MM.1S (cell line): ENCODE measurements at places on chromosomes 5 and 9.
A peak's percentile ranks its signal among the peaks of the same experiment; 100 is the strongest.

DNA sequence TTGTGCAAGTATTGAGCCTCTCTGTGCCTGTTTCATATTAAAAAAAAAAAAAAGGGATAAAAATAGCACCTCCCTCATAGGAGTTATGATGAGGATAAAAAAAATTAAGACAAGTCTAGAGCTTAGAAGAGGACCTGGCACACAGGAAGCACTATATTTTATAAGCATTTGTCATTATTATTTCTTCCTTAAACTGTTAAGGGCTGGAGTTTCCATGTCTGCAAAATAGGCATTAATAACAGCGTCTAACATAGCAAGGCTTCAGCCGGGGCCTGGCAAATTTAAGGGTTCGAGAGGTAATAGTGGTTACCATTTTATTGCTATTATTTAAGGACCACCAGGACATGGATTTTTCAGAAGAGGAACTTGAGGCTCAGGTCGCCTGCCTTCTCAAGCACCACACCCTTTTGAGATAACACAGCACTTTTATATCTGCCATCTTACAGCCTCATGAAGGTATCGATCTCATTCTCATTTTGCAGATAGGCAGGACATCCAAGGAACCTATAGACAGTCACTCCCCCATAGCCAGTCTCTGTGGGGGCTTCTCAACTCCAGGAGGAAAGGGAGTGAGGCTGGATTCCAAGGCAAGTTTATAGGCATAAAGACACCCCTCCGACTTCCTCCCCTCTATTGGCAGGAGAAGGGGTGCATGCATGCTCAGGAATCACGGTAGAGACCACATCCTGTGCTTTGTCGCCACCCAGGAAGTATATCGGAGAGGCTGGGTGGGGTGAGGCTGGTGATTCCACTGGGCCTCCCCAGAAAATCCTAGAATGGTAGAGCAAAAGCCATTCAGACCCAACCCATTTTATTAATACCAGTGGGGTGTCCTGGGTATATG, 2.4 kb downstream of the ANXA6 start:
- DNase-seq: no peak
- H3K27ac ChIP-seq: peak overlapping the region; percentile 79
- H3K4me3 ChIP-seq: peak overlapping the region; percentile 97

DNA sequence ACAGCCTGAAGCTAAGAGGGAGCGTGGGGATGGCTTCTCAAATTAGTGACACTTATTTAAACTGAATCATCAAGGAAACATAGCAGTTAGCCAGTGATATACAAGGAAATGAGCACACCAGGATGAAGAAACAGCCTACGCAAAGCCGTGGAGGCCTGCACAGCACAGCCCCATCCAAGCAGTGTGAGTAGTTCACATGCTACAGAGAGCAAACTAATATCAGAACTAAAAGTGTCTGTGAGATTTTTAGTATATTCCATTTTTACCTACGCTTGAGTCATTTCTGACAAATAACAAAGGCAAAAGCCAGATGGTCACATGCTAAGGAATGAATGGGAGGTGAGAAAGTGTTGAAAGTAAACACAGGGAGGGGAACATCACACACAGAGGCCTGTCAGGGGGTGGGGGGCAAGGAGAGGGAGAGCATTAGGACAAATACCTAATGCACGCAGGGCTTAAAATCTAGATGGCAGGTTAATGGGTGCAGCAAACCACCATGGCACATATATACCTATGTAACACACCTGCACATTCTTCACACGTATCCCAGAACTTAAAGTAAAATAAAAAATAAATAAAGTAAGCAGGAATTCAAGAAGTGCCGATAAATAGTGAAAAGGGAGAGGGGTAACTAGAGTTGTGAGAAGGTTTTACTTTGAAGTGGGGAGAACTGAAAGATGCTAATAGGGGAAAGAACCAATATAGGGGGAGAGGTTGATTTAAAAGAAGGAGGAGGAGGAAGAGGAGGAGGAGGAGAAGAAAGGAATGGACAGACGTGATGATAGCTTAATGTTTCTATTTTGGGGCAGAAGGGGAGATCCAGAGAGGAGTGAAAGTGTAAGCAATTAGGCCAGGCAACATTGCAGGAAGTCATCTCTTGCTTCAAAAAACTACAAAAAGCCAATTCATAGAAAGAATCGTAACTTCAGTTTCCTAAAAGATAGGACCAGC, 100.9 kb upstream of the PTGER4 start:
- H3K4me3 ChIP-seq: no peak overlapping the region
- H3K27ac ChIP-seq: no peak overlapping the region
- DNase-seq: peak; percentile 15
- no peaks in the 10 kb centered on the region for H3K27me3 ChIP-seq
- no peaks in the 10 kb centered on the region for H3K36me3 ChIP-seq

DNA sequence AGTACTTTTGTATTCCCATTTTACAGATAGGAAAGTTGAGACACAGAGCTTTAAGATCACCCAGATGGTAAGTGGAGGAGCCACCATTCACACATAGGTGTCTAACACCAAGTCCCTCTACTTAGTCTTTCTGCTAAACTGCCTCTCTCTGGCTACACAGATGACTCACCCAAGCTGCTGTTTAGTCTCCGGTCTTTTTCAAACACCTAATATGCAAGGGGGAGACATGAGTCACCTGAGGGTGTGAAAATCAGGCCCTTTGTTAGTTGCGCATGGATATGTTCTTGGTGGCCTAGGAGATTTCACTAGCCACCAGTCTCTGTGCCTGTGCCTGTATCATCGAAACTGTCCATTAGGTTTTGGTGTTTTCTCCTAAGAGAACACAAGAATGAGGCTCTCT, 117.8 kb downstream of the MAST4 start:
- H3K4me1 ChIP-seq: peaks cover under 1% of the 10 kb centered on the region; the same call in 1 of the 2 replicates
- DNase-seq: no peak
- H3K27me3 ChIP-seq: no peaks in the 10 kb centered on the region
- no peaks in the 10 kb centered on the region for H3K36me3 ChIP-seq

DNA sequence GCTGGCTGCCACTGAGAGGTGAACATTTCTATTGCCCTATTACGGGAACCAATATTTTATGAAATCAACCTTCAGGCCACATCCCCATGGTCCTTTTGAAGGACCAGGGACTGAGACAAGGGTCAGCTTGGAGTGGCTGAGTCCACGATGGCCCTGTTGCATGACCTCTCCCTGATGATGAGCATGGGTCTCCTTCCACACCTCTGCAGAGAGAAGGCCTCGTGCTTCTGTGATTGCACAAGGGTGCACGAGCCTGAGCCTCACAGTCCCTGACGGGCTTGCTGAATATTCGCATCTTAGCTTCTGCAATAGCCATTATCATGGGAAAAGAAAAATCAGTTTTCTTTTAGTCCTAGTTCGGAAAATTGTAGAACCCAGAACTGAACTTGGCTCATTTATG, 255.0 kb upstream of the IRX2 start:
- no peaks in the 10 kb centered on the region for H3K36me3 ChIP-seq
- no peak overlapping the region for H3K4me3 ChIP-seq
- no peaks in the 10 kb centered on the region for H3K27me3 ChIP-seq
- DNase-seq: no peak

DNA sequence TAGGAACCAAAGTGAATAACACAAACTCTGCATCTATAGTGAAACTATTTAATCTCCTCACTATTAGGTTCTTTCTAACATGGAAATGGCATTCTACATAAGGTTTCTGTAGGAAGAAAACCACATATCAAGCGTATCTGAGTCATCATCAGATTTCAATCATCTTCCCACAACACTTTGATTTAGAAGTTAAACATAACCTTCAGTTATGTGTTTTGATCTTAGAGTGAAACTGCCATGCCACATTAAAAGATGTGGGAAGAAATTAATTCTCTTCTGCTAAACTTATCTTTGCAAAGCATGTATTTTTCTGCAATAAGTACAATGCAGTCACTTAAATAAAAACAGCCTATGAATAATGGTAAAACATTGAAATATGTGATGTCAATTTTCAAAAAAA, 55.0 kb downstream of the MEF2C start:
- peaks cover 34% of the 10 kb centered on the region for H3K4me1 ChIP-seq
- peak; percentile 38 for DNase-seq
- peak overlapping the region; percentile 97 for H3K27ac ChIP-seq
- no peaks in the 10 kb centered on the region for H3K36me3 ChIP-seq
- no peaks in the 10 kb centered on the region for H3K27me3 ChIP-seq
- H3K4me3 ChIP-seq: peak overlapping the region; percentile 52

GRCh38 chr9:114432323-114433067, 44.7 kb upstream of the AKNA start:
- no peaks in the 10 kb centered on the region for H3K36me3 ChIP-seq
- no peak overlapping the region for H3K4me3 ChIP-seq
- H3K27ac ChIP-seq: no peak overlapping the region

DNA sequence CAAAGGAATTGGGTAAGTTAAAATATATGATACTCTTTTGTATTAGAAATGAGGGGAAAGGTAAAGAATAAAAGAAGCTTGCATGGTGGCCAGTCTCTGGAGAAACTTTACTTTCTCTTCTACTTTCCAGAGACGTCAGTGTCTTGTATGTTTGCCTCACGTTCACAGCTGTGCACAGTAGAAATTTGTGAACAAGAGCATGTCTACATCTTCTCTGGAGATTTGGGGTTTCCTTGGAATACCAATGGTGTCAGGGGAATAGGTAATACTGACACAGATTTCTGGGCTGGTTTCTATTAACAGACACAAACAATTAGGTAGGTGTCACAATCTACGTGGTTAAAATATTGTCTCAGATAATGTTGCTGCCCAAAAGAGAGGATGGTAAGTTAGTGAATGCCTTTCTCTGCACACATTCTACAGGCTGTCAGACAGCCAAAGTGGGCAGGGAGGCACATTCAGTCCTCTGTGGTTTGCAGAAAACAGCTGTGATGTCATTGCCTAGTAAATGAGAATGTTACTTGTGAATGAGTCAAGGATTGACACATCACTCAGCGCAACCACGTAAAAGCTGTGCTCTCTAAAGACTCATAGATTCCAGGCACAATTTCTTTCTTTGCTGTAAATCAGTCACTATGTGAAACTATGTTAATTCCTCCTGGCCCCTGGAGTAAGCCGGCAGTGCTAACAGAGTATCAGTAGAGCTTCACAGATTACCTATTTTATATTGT, 397.1 kb downstream of the MAN2A1 start:
- no peaks in the 10 kb centered on the region for H3K36me3 ChIP-seq
- H3K4me3 ChIP-seq: no peak overlapping the region
- DNase-seq: no peak
- H3K27ac ChIP-seq: no peak overlapping the region
- H3K27me3 ChIP-seq: no peaks in the 10 kb centered on the region; the same call in 1 of the 2 replicates
- H3K4me1 ChIP-seq: peaks cover 10% of the 10 kb centered on the region; the same call in 1 of the 2 replicates

GRCh38 chr9:70315389-70315788, 56.6 kb downstream of the SMC5 start:
- DNase-seq: no peak
- H3K4me3 ChIP-seq: no peak overlapping the region
- H3K4me1 ChIP-seq: no peaks in the 10 kb centered on the region
- H3K27me3 ChIP-seq: no peaks in the 10 kb centered on the region
- no peak overlapping the region for H3K27ac ChIP-seq

- no peak for DNase-seq
- H3K27ac ChIP-seq: no peak overlapping the region
- H3K4me3 ChIP-seq: no peak overlapping the region
Observed at GRCh38 chr9:93536167-93536566, 40.2 kb upstream of the PHF2 start.

- H3K36me3 ChIP-seq: no peaks in the 10 kb centered on the region
- H3K27me3 ChIP-seq: no peaks in the 10 kb centered on the region
- H3K4me1 ChIP-seq: no peaks in the 10 kb centered on the region
Observed at GRCh38 chr5:32193591-32193990, 19.5 kb upstream of the GOLPH3 start.

DNA sequence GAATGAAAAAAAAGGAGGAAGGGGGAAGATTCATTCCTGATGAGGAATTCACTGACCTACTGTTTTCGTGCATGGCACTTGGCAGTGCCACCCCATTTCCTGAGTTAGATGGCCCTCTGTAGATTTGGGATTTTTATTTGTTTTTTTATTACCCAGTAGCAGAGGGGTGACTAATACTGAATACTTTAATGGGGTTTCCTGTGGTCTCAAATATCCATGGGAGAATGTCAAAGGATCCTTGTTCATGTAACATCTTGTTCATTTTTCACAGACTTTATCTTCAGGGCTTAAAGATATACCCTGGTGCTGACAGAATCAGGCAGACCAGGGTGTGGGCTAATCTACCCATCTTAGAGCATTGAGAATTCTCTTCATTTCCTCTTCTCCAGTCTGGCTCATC, 93.0 kb downstream of the MAMDC2 start:
- no peak for DNase-seq
- no peak overlapping the region for H3K27ac ChIP-seq
- H3K36me3 ChIP-seq: no peaks in the 10 kb centered on the region
- H3K4me1 ChIP-seq: no peaks in the 10 kb centered on the region
- no peaks in the 10 kb centered on the region for H3K27me3 ChIP-seq

DNA sequence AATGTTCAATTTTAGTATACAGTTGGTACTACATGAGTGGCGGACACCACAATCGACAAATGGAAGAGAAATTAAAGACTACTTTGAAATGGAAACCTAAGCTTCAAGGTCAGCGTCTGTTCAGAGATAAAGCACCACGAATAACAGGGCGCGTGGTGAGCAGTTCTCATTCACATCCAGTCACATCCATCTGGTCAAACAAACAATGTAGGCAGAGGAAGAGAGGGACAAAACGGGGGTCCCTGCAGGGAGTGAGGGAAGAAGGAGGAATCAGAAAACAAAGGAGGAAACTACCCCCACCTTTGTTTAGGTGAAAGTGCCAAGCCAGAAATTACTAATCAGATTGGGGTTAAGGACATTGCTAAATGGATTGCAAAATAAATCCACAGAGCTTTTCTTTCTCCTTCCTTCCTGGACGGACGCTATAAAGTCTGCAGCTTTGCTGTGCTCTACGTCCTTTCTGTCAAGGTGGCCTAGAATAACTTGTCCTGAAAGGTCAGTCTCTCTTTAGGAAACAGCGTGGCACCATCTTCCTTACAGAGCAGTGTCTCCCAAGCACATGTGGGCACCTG, 138.6 kb downstream of the ENTREP1 start:
- no peak overlapping the region for H3K27ac ChIP-seq
- DNase-seq: no peak
- H3K27me3 ChIP-seq: no peaks in the 10 kb centered on the region

- H3K27ac ChIP-seq: no peak overlapping the region
- no peaks in the 10 kb centered on the region for H3K27me3 ChIP-seq
- no peaks in the 10 kb centered on the region for H3K36me3 ChIP-seq
- DNase-seq: no peak
Observed at GRCh38 chr9:70832492-70832891, 288.9 kb downstream of the TRPM3 start.
